Activated CD8-positive, alpha-beta memory T cell treated with anti-CD3 and anti-CD28 coated beads, Interleukin-2, amount 50 U/mL, for 4 hours (primary cell): ENCODE measurements at places on chromosomes 4 and X.
A peak's percentile ranks its signal among the peaks of the same experiment; 100 is the strongest.

DNA sequence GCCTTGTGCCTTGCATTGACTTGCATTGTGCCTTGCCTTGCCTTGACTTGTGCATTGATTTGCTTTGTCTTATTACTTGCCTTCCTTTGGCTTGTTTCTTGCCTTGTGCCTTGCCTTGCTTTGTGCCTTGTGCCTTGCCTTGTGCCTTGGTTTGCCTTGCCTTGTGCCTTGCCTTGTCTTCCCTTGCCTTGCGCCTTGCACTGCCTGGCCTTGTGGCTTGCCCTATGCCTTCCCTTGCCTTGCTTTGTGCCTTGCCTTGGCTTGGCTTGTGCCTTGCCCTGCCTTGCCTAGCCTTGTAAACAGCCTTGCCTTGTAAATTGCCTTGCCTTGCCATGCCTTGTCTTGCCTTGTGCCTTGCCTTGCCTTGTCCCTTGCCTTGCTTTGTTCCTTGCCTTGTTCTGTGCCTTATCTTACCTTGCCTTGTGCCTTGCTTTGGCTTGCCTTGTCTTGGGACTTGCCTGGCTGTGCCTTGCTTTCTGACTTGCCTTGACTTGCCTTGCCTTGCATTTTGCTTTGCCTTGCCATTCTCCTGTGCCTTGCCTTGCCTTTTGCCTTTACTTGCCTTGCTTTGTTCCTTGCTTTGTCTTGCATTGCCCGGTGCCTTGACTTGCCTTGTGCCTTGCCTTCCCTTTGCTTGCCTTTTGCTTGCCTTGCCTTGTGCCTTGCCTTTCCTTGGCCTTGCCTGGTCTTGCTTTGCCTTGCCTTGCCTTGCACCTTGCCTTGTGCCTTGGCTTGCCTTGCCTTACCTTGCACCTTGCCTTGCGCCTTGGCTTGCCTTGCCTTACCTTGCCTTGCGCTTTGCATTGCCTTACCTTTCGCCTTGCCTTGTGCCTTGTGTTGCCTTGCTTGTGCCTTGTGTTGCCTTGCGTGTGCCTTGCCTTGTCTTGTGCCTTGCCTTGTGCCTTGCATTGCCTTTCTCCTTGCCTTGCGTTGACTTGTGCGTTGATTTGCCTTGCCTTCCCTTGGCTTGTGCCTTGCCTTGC lies 97.5 kb downstream of the TAB3 start:
- no peak for DNase-seq

GRCh38 chr4:160373911-160374310 lies 1271.0 kb downstream of the RAPGEF2 start:
- DNase-seq = no peak

- DNase-seq = peak; percentile 56
These were observed 14.5 kb upstream of the PRRG3 start for GRCh38 chrX:151680805-151681204.

- DNase-seq = no peak
These were observed 109.6 kb upstream of the FTHL17 start for GRCh38 chrX:31181377-31182000.

DNA sequence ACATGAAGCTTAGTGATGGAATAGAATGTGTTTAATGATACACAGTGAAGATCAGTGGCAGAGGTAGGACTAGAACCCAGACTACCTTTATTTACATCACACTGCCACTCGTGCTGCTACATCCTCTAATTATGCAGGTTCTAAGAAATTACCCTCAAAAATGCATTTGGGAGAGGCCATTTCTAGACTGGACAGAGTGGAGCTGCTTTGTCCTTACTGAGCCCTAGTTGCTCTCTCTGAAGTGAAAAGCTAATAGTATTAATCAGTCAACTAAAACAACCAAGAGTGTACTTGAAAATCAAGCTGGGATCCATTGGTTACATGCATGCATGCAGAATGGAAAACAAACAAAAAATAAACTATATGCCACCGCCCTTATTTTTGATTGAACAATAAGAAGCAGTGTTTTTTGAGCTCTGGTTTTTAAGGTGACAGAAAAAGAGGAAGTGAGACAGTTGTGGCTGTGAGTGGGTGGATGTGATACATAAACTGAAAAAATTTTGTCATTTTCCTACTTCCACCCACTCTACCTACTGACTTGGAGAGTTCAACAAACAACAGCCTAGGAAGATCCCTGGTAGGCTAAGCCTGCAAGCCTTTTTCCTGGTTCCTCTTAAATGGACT lies 6.8 kb upstream of the VSIG4 start:
- no peak for DNase-seq

- DNase-seq = no peak
These were observed 23.9 kb upstream of the MAGEA11 start for GRCh38 chrX:149687991-149688390.
